GM03348 (cell line): ENCODE measurements at places on chromosomes 6 and 20.

- no peak for DNase-seq
These were observed 144.0 kb downstream of the PRL start for GRCh38 chr6:22152841-22153240.

DNA sequence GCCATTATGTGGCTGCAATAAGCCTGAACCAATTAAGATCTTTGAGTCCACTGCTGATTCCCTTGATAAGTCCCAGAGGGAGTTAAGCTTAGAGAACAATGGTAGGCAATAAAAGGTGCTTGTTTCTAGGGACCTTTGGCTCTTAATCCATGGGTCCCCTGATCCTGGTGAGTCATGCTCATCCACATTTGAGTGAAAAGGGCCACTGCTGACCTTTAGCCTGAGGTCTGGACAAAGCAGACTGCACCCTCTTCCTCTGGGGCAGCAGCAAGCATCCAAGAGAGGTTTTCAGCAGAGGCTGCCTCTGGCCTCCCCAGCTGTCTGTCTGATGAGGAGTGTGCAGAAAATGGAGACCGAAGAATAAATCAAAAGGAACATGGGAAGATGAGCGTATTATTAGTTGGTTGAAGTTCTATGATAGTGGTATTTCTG lies 16.1 kb upstream of the SCGN start:
- no peak for DNase-seq

DNA sequence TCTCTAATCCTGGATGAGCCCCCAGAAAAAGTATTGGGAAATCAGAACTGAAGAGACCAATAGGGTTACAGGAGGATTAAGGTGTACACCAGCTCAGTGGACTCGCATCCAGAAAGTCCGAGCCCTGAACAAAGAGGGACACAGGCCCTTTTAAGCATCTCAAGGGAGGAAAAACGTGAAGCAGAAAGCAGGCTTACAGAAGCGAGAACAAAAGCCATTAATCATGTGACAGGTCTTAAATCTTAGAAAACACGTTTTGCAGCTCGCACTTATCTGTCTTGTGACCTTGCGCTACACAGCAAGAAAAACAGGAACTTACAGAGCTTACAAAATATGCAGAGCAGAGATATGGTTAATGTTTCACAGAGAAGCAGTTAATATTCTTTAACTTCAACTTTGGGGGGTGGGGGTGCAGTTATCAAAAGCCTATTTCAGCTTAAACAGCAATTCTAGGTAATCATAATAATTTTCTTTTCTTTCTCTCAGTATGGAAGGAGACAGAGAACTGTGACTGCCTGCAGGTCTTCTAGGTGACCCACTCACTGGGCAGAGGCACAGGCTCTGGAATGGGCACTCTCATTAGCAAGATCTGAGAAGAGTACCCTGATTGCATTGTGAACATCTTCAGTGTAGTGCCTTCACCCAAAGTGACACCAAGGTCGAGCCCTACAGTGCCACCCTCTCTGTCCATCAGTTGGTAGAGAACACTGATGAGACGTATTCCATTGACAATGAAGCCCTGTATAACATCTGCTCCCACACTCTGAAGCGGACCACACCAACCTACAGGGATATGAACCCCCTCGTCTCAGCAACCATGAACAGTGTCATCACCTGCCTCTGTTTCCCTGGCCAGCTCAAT lies 65.0 kb upstream of the MOCS1 start:
- no peak for DNase-seq

DNA sequence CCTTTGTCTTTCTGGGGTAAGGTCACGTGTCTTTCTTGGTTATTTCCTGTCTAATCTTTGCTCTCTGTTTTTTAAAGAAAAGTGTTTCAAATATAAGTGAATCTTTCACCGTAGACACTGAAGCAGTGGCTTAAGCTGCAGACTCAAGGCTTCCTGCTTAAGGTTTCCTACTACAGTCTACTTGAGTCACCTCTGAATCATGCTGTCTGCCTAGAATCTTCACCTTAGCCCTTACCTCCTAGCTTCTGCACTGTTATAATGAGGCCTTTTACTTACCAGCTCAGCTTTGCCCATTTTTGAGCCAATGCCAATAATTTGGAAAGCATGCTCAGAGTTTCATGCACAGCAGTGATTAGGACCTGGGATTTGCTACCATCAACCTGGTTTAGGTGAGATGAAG lies 30.6 kb downstream of the ADGRF4 start:
- DNase-seq: no peak

DNA sequence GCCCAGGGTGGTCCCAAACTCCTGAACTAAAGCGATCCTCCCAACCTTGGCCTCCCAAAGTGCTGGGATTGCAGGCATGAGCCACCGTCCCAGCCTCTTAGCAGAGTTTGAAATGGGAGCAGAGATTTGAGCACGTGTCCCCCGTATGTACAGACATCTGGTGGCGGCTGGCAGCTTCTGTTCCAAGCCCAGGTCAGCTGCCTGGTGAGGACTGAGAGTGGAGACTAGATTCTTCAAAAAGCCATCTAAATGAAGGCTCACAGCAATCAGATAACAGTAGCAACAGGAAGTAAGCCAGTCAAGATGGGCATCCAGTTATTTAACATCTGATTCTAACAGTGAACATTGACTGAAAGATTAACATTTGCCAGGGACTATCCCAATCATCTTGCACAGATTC lies 128.1 kb upstream of the AKAP12 start:
- no peak for DNase-seq

DNA sequence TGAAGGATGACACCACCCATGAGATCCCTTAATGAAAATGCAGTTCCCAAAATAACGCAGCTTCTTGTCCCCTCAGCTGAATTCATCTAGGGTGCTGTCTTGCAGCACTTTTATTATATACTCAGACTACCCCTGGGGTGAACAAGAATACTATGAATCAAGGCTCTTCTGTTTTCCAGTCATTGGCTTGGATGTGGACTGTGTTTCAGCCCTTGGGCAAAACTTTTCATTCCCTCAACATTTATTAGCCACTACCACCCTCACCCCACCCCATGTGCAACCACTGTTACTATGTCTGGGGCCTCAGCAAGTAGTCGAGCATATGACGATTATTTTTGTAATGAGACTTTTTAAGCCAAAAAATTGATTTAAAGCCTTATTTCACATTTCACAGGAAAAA lies 319.2 kb upstream of the PLN start:
- DNase-seq: no peak

GRCh38 chr20:46767127-46767761 lies 57.8 kb downstream of the SLC2A10 start:
- DNase-seq: peak; percentile 66

DNA sequence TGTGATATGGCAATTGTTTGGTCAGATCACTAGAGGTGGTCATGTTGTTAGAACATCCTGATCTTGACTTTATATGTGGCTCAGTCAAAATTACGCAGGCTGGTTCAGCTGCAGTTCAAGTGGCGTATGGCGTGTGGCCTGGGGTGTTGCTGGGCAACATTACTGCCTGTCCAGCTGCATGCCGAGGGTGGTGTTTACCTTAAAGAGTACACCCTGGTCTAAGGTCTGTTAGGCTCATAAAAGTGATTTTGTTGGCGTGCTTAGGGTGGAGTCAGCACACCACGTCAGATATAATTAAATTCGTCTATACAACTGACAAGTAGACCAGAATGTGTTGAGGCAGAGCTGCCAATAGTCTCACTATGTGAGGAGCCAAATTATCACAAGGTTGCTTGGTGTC lies 55.6 kb upstream of the NEDD9 start:
- no peak for DNase-seq

GRCh38 chr6:163707387-163708355 lies 293.2 kb downstream of the QKI start:
- no peak for DNase-seq

GRCh38 chr6:20565342-20565741 lies 31.1 kb downstream of the CDKAL1 start:
- DNase-seq: no peak

DNA sequence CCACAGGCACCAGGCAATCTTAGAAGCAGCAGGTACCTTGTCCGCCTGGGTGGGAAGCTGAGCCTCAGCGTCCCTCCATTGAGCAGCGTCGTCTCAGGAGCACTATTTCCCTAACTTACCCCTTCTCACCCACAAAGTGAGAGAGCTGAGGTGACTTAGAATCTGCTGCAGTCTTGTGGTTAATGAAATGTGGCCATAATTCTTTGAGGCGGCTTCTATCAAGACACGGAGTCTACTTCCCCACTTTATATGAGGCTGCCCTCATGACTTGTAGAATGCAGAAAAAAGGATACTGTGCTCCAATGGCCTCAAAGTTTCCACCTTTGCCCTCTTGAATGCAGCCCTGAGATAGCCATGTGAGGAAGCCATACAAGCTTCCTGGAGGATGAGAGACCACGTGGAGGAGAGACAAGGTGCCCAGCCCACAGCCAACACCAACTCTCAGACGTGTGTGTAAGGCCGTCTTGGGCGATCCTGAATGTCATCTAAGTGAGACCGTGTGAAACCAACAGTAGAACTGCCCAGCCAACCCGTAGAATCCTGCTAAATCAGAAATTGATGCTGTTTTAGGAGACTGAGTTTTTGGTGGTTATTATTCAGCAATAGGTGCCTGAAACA lies 9.1 kb upstream of the TAGAP start:
- DNase-seq: no peak

DNA sequence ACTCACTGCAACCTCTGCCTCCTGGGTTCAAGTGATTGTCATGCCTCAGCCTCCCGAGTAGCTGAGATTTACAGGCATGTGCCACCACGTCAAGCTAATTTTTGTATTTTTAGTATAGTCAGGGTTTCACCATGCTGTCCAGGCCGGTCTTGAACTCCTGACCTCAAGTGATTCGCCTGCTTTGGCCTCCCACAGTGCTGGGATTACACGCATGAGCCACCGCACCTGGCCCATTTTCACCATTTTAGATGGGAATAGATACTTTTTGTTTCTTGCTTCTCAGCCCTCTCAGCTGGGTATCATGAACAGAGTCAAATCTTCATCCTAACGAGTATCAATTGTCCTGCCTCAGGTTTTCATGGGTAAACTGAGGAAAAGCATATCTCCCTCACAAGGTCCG lies 235.0 kb downstream of the CDC5L start:
- no peak for DNase-seq

DNA sequence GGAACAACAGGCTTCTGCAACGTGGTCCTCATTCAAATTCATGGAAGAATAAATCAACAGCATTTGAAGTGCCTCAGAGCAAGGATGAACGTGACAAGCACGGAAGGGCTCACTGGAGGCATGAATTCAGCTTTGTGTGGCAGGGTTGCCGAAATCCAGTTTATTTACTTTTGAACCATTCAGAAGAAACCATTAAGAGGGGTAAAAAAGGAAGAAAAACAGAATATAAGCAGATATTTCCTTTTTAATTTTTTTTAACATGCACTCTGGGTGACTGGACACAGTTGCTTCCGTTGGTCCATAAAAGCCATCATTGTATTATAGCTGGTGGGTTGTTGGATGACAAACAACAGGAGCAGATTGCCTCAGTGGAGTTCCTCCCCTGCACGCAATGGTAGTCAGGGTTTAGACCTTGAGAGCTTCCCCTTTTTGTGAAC lies 17.3 kb upstream of the SNRPB2 start:
- no peak for DNase-seq

DNA sequence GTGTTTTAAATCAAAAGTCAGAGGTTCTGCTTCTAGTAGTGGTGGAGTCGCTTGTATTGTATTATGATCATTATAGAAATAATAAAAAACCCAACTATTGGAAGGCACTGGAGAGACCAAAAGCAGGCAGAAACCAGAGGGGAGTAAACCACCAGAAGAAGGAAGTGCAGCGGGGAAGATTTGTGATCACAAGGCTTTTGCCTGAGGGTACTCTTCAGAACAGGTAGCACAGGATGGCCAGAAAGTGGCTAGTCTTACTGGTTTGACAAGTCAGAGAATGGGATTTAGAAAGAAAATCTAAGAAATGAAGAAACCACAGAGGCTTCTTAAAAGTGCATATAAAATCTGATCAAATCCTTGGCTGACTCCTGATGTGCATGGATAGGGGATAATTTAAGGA lies 24.0 kb downstream of the MAPK13 start:
- no peak for DNase-seq

- DNase-seq: no peak
These were observed 797.9 kb upstream of the SLC35B3 start for GRCh38 chr6:9233226-9233625.

- peak; percentile 72 for DNase-seq
These were observed 68.9 kb downstream of the MTHFD1L start for GRCh38 chr6:150934380-150934779.

GRCh38 chr20:19114410-19114809 lies 98.0 kb upstream of the SLC24A3 start:
- no peak for DNase-seq

DNA sequence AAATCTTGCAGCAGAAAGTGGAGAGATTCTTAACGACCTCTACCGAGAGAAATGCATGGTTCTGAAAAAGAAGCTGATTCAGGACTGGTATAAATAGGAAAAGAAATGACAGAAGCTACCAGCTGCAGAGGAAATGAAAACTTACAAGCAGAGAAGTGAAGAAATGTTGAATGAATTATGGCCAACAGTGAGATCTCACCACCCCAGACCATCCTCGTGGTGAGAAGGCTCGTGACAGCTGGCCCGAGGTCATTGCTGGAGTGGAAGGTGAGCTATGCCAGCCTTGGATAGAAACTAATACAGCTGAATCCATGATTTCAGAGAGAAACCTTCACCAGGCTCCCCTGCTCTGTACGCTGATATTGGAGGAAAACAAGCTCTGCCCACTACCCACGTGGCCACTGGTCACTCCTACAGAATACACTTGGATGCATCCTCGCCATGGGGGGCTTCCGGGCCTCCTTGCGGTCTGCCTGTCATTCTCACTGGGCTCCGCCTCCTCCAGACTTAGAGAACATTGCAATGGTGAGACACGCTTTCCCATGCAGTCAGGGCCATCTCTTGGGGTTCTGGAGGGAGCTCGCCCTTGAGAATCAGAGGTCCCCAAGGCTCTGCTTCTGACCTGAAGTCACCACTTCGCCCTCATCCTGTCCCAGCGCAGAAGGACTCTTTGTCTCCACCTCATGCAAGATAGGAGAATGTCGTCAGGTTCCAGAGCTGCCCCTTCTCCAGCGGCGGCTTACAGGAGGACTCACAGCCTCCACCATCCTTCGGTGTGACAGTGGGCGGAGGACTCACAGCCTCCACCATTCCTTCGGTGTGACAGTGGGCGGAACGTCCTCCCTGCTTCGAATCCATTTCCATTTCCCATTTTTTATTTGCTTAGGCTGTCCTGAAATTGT lies 10.6 kb upstream of the TUBB2B start:
- no peak for DNase-seq

- DNase-seq: no peak
These were observed 33.8 kb upstream of the LRRC1 start for GRCh38 chr6:53761036-53761435.

GRCh38 chr6:86949771-86950170 lies 12.4 kb downstream of the HTR1E start:
- no peak for DNase-seq

GRCh38 chr6:3956054-3956453 lies 106.9 kb downstream of the FAM50B start:
- no peak for DNase-seq

GRCh38 chr20:2794866-2795447 lies 5.5 kb downstream of the CPXM1 start:
- DNase-seq: no peak

GRCh38 chr6:45631396-45631795 lies 253.7 kb upstream of the SUPT3H start:
- no peak for DNase-seq
